Tibial nerve (tissue), 4 donors: ENCODE measurements at places on chromosomes 1 and 21. TPM values are rescaled to one million over a fixed set of nuclear protein-coding genes. Genes with fewer than 3 reads are reported as not detected.

GRCh38 chr1:228036701-228037231 is 30.0 kb downstream of the WNT3A start:
- H3K27ac ChIP-seq: no peak overlapping the region
- H3K4me1 ChIP-seq: peaks cover 10% of the 10 kb centered on the region
- H3K4me3 ChIP-seq: no peak overlapping the region
- no peak for DNase-seq

DNA sequence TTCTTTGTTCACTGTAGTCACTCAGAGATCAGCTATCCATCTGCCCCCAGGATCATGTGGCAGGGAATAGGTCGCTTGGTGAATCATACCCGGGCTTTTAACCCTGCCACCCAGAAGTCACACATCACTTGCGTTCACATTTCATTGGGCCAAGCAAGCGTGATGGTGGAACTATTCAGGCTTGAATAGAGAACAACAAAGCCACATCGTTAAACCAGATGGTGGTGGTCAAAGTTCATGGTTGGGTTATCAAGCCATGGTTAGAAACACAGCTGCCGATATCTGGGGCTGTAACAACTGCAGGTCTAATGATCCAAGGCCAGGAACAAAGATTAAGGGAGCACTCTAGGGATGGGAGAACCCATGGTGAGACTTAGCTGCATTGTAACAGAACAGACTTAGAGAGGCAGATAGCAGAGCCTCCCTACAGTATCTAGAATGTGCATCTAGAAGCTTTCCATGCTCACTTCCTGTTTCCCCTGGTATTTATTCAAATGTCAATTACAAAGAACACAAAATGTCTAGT is 40.0 kb upstream of the PTPRC start:
- no peaks in the 10 kb centered on the region for H3K27me3 ChIP-seq
- no peak for DNase-seq
- no peak overlapping the region for H3K4me3 ChIP-seq
- no peaks in the 10 kb centered on the region for H3K4me1 ChIP-seq
- H3K36me3 ChIP-seq: no peaks in the 10 kb centered on the region
- H3K27ac ChIP-seq: no peak overlapping the region

DNA sequence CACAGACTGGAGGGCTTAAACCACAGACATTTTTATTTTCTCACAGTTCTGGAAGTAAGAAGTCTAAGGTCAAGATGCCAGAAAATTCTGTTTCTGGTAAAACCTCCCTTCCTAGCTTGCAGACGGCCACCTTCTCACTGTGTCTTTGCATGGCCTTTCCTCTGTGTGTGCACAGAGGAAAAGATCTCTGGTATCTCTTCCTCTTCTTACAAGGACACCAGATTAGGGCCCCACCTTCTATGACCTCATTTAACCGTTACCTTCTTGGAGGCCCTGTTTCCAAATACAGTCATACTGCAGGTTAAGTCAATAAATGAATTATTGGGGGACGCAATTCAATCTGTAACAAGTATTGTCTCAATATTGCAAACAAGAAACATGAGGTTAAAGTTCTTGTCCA is 63.0 kb upstream of the PRDX6 start:
- peak overlapping the region; percentile 55 for H3K27ac ChIP-seq
- H3K36me3 ChIP-seq: no peaks in the 10 kb centered on the region
- no peak for DNase-seq
- H3K27me3 ChIP-seq: no peaks in the 10 kb centered on the region
- no peak overlapping the region for H3K4me3 ChIP-seq

DNA sequence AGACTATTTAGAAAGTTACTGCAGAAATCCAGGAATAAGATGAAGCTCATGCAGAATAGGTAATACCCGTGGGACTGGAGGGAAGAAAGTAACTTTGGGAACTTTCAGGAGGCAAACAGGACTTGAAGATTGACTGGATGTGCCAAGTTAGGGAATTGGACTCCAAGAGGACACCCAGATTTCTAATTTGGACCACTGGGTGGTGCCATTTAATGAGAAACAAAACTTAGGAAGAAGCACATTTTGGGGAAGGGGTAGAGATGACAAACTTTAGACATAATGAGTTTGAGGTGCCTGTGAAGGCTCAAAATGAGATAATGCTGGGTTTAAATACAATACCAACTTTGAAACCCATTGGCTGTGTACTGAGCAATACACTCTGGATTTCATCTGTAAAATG is 3.3 kb upstream of the B4GALT3 start:
- H3K27me3 ChIP-seq: no peaks in the 10 kb centered on the region
- no peak for DNase-seq
- no peaks in the 10 kb centered on the region for H3K36me3 ChIP-seq
- H3K4me3 ChIP-seq: no peak overlapping the region
- no peak overlapping the region for H3K27ac ChIP-seq
- H3K4me1 ChIP-seq: no peaks in the 10 kb centered on the region

- H3K4me1 ChIP-seq: peaks cover 12% of the 10 kb centered on the region
- no peaks in the 10 kb centered on the region for H3K27me3 ChIP-seq
- DNase-seq: no peak
- no peak within 1 kb of the TSS for H3K27ac ChIP-seq
Measured at GRCh38 chr1:37634244-37634991, at the start of gene RSPO1. Gene RSPO1, minus strand, starts transcription at chr1:37634892. Its CDS starts 5,231 bp downstream, at chr1:37629661.

GABPB2 gene
- 43.1 TPM for total RNA-seq
